ENCODE measurements at places on chromosomes 16 and 17.

GRCh38 chr17:72725433-72726068 lies 366.9 kb downstream of the SLC39A11 start:
- DNase-seq: peak; percentile 68

DNA sequence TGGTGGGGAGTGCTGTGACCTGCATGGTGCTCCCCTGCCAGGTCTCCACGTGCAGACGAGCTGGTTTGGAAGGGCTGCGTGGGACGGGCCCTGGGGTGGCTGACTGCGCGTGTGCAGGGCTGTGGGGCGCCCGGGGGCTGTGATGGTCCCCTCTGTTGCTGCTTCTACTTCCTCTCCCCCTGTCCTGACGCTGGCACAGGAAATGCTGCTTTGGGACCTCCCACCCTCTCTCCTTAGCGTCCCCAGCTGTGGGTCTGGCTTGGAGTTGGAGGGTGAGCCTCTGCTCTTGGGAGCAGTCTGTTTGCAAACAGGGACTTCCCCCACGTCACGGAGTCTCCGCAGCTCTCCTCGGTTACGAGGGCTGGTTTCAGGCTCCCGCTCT lies 35.2 kb downstream of the TSC2 start:
- no peak for DNase-seq

GRCh38 chr17:75622771-75623273 lies 10.4 kb upstream of the SMIM5 start:
- no peak for DNase-seq

DNA sequence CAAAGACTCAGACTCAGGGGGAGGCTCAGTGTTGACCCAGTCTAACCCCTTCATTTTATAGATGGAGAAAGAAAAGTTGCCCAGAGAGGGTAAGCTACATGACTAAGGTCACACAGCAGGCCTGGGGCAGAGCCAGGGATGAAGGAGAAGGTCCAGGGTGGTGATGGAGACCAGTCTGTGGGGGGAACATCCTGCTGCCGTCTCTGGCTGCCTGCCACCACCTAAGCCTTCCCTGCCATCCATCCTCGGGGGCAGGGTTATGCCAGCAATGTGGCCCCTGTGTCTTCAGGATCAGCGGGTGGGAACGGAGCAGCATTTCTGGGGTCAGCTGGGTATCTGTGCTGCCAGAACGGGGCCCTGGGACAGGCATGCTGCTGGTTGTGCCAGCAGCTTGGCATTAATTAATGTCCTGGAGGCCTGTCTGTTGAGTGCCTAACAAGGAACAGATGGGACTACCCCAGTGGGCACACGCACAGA lies 5.5 kb downstream of the DOK4 start:
- no peak for DNase-seq

GRCh38 chr17:2468270-2468669 lies 43.4 kb downstream of the METTL16 start:
- no peak for DNase-seq

DNA sequence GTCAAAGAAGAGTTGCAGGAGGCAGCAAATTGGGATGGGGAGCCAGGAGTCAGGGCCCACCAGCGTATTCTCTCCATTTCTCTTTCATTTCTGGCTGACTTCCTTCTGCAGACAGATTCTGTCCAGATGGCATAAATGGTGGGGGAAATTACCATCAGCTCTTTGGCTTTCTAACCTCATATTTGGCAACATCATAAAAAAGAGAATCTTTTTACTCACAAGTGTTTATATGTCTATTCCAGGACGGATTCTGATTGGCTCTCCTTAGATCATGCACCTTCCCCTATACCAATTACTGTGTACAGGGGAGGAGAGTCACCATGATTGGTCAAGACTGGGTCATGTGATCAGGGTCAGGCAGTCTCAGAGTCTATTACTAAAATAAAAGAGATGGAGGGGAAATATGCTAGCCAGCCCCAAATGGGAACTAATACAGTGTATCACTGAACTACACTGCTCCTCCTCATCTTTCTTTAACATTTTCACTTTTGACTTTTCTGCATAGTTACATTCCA lies 537.1 kb upstream of the EEF2KMT start:
- no peak for DNase-seq

GRCh38 chr17:8872036-8872704 lies 4.7 kb upstream of the PIK3R6 start:
- DNase-seq: no peak

DNA sequence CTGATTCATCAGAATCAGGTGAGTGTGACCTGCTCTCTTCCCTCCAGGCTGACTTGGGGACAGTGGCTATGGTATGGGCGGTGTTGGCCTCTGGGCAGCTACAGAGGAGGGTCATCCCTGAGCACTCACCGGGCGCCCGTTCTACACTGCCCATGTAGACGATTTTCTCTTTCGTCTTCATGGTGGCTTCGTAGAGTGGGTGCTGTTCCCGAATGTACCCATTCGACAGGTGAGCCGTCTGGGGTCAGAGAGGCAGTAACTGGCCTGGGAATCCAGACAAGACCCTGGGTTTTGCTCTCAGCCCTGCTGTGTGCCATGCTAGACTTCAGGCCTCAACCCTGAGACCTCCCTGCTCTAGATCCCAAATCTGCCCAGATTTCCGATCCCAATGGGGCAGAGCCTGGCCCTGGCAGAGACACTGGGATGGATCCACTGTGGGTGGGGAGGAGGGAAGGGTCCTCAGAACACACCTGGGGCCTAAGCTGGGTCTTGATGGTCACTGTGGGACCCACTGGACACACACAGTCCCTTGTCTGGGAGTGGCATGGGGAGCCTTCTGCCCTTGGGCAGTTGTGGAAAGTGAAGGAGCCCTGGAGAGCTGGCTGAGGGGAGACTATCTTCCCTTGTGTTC lies 13.2 kb downstream of the USP6 start:
- no peak for DNase-seq

DNA sequence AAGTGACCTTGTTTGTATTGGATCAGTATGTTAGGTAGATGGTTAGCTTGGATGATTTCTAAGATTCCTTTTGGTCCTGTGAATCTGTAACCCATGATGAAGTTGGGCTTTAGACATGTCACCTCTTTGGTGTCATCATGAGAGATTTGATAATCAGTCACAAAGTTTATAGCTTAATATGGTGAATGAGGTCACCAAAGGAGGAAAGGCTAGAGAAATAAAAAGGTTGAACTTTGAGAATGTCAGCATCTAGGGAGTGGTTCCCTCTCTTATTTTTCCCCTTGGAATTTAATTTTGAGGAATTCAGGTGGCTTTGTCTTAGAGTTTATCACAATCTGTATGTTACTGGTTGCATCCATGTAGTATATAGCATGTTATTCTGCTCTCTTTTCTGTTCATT lies 45.3 kb downstream of the NLK start:
- no peak for DNase-seq

DNA sequence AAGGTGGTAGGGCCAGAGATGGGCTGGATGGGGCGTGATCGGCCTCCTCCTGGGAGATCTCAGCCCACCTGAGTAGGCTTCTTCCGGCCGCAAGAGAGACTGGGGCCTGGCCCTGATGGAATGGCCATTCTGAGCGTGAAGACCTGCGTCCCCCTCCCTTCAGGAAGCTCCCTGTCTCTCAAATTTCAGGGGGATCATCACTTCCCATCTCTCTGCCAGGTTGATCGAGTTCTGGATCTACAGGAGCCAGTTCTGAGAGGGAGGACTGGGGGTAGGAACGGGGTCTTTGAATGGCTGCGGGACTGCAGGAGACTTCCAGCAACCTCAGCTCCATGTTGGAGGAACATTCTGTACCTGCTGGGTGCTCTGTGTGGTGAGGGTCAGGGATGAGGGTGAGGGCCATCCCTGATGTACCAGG lies 9.3 kb upstream of the GSDMA start:
- no peak for DNase-seq

- DNase-seq: no peak
These were observed 842.1 kb downstream of the KCNJ2 start for GRCh38 chr17:71011391-71011790.

DNA sequence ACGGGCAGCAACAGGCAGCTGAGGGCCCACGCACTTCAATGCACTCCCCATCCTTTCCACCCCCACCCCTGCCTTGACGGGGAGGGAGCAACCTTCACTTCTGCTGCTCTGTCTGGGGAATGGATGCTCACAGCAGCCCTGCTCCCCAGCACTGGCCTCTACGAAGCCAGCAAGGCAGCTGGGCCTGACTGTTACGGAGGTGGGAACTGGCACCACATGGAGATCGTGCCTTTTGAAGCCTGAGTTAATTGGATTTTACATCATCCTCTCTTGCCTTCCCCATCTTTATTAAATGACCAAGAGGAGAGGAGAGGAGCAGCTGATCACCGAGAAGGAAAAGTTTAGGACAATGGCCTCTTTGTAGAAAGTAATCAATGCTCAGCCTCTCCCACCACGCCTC lies 187.0 kb upstream of the RPL38 start:
- DNase-seq: no peak

GRCh38 chr17:3888343-3889171 lies 4.3 kb downstream of the CAMKK1 start:
- no peak for DNase-seq

DNA sequence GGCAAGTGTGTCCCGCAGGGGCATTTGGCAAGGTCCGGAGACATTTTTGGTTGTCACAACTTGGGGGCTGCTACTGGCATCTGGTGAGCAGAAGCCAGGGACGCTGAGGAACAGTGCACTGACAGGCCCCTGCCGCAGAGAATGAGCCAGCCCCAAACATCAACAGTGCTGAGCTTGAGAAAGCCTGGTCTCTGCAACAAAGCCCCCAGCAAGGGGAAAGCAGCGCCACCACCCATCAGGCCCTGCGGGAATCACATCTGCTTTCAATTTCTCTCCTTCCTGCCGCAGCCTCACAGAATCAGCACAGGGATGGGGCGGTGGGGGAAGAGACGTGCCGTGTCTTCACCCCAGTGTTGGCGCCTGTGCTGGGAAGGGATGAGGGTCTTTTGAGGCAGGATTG lies 14.8 kb upstream of the PRPSAP1 start:
- DNase-seq: no peak

DNA sequence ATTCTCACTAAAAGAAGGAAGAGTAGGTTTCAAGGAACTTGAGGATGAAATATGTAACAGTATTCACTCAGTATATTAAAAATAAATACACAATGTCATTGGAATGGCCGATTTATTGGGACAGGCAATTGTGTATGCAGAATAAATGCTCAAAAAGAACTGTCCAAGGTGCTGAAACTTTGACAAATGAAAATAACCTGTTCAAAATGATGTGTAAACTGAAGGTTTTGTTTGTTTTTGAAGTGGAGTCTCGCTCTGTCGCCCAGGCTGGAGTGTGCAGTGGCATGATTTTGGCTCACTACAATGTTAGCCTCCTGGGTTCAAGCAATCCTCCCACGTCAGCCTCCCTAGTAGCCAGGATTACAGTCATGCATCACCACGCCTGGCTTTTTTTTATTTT lies 318.7 kb upstream of the RBFOX1 start:
- no peak for DNase-seq

- peak; percentile 43 for DNase-seq
These were observed 41.7 kb downstream of the SEC14L1 start for GRCh38 chr17:77182205-77183172.

GRCh38 chr16:89071686-89072547 lies 21.7 kb upstream of the ACSF3 start:
- DNase-seq: no peak

DNA sequence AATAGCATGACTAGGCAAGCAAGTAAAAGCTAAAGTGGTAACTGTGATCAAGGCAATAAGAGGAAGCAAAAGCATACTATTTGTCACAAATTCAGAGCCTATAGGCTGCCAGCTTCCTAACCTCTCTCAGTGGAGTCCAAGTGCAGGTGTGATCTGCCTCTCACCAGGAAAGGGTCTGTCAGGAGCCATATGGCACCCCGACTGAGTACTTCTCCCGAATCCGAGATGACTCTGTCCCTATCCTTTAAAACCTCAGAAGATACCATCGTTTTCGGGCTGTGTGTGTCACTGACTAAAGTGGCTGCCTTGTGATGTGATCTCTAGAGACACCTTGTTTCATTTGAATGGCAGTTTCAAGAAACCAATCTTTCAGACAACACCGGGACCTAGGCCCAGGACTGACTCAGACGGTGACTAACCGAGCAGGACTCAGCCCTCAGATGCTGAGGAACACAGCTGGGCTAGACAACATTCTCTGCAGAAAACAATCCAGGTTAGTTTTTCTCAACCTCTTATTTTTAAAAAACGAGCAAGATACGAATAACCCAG lies 63.6 kb downstream of the SMG6 start:
- DNase-seq: peak; percentile 62

DNA sequence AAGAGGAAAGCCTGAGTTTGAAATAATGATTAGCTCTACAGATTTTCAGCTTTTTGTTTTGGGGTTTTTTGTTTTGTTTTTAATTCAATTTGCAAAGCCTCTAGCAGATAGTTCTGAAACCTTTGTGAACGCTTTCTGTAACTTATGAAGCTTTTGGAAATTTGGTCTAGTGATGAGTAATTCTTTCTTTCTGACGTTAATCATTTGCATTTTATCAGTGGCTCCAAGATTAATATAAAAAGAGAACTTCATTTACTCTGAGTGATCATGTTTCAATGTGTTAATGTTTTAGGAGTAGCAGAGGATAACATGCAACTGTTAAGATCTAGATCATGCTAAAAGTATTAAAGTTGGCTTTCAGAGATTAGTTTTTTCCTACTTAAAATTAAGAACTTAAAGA lies 160.3 kb upstream of the TBX2 start:
- peak; percentile 33 for DNase-seq

DNA sequence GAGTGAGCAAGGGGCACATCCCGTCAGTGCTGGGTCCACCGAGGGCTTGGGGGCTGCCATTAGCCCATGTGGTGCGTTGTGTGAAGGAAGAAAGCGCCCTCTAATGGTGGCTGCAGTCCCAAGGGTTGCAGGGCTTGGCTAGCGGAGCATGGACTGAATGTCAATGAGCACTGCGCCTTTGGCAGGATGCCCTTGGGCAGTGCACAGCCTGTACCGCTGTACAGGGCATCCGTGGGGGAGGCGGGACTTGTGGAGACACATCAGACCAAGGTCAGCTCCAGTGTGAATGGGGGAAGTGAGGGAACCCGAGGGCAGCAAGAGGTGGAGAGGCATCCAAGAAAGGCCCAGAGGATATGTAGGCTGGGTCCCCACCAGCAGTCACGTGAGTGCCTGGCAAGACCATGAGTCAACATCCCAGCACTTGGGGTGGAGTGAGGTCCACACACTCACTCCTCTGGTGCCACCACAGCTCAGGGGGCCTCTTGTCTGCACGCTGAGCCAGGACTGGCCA lies 75.5 kb upstream of the MED9 start:
- no peak for DNase-seq

GRCh38 chr17:74276541-74277009 lies 2.5 kb downstream of the DNAI2 start:
- no peak for DNase-seq

DNA sequence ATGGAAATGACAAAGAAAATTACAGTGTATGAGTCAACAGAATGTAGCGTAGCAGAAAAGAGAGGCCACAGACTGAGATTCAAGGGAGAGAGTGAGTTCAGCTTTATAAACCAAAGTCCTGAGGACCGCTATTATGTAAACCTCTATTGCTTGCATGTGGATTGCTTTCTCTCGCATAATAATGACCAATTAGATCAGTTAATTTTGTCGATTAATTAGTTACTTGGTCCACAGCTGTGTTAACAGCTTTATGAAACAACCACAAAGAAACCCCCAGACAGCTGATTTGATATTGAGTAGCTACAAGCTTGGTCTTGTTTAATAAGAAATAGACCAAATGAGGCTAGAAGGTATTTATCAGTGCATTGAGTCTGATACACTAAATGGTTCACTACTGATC lies 291.8 kb upstream of the ERCC4 start:
- DNase-seq: no peak

GRCh38 chr16:12239226-12239625 lies 262.7 kb downstream of the SNX29 start:
- no peak for DNase-seq

Measured in activated CD4-positive, alpha-beta T cell treated with anti-CD3 and anti-CD28 coated beads, Interleukin-10, Interleukin-2, amounts not matched to agents 100 ng/mL and 50 ng/mL, durations not matched to agents 16 hours and 8 hours (primary cell).